ENCODE measurements at places on chromosomes 2 and 18.

GRCh38 chr2:232365621-232366321 is 12.8 kb upstream of the ALPP start:
- H3K4me3 ChIP-seq: no peak overlapping the region
- no peak overlapping the region for H3K27ac ChIP-seq
- no peaks in the 10 kb centered on the region for H3K27me3 ChIP-seq

GRCh38 chr2:204023088-204023487 is 86.5 kb downstream of the ICOS start:
- peaks cover 6% of the 10 kb centered on the region for H3K4me1 ChIP-seq
- no peak overlapping the region for H3K4me3 ChIP-seq
- H3K27me3 ChIP-seq: peaks cover 18% of the 10 kb centered on the region
- DNase-seq: no peak
- H3K27ac ChIP-seq: no peak overlapping the region

DNA sequence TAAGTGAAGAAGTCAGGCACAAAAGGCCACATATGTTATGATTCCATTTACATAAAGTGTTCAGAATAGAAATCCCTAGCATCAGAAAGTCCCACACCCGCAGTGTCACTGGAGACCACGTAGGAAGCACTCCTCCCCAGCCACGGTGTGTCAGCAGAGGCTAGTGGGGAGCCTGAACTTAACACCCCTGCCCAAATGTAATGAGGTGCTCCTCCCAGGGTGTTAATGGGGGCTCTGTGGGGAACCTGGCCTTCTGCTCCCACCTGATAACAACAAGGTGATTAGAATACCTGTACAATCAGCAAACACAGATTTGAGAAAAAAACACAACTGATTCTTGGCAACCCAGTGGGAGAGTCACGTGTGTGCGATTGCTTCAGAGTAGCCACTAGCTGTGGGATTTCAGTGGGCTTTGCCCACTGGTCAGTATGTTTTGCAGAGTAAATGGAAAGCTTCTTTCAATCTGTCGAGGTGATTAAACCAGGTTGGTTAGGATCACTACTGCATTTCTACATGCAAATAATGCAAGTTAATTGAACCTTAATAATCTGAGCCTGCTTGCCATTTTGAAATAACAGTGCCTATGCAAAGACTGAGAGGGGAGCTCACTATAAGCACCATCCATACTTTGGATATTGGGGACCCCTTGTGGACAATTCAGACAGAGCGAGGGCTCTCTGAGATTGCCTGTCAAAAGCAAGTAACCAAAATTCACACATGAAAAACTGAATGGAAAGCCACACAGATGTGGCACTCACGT is 20.6 kb upstream of the ATRAID start:
- no peak overlapping the region for H3K4me3 ChIP-seq
- H3K36me3 ChIP-seq: no peaks in the 10 kb centered on the region
- DNase-seq: peak; percentile 56

DNA sequence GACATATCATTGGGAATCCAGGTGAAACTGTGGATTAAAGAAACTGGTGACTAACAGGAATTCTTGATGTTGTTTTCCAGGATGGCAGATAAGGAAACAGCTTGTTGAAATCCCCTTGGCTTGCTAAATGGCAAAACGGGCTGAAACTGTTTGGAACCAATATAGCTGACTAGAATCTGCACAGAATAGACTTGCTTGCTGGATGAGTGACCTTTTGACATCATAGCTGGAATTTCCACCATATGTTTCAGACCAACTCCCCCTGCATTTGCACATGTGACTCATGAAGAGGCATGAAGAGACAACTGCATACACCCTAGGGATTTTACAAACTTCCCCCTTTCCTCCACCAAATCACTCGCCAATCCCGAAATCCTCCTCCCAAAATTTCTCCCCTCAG is 87.7 kb upstream of the LYPD1 start:
- H3K27me3 ChIP-seq: no peaks in the 10 kb centered on the region
- no peak overlapping the region for H3K27ac ChIP-seq
- H3K4me1 ChIP-seq: no peaks in the 10 kb centered on the region
- no peaks in the 10 kb centered on the region for H3K36me3 ChIP-seq
- DNase-seq: no peak

DNA sequence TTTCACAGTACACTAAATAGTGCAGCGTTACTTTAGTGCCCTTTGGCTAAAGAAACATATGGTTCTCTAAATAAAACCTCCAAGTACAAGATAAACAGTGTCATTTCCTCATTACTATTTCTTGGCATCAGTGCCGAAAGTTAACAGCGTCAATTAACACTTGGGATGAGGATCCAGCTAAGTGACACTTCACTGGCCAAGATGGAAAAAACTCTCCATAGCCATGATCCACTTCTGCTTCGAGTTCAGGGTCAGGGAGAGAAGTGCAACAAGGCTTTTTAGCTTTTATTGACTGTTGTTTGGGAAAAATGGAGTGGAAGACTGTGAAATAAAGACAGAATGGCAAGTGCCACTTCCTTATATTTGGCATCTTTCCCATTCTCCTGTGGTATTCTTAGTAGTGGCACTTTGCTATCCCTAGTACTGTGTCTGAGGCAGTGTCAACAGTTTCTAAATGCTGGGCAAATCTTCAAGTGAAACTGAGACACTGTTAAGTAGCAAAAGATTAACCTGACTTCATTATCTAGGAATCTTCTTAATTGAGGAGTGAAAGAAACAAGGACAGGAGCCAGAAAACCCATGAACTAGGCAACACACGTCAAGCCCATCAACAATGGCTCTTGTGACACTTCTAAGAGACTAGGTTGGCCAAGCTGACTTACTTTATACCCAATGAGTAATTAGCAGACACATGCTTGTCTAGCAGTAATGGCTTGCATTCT is 222.5 kb upstream of the SESTD1 start:
- H3K27me3 ChIP-seq: no peaks in the 10 kb centered on the region
- H3K27ac ChIP-seq: no peak overlapping the region
- DNase-seq: no peak

- peak overlapping the region; percentile 43 for H3K27ac ChIP-seq
- peaks cover 10% of the 10 kb centered on the region for H3K4me1 ChIP-seq
Observed at GRCh38 chr2:74297391-74297790, 45.8 kb downstream of the SLC4A5 start.

- no peaks in the 10 kb centered on the region for H3K36me3 ChIP-seq
- H3K27me3 ChIP-seq: no peaks in the 10 kb centered on the region
- no peak overlapping the region for H3K4me3 ChIP-seq
- DNase-seq: no peak
- H3K4me1 ChIP-seq: no peaks in the 10 kb centered on the region
Observed at GRCh38 chr18:6955304-6955703, 162.3 kb downstream of the LAMA1 start.

- peaks cover 7% of the 10 kb centered on the region for H3K36me3 ChIP-seq
- no peaks in the 10 kb centered on the region for H3K4me1 ChIP-seq
- H3K27me3 ChIP-seq: no peaks in the 10 kb centered on the region
Observed at GRCh38 chr2:189751080-189751658, 11.4 kb downstream of the OSGEPL1 start.

DNA sequence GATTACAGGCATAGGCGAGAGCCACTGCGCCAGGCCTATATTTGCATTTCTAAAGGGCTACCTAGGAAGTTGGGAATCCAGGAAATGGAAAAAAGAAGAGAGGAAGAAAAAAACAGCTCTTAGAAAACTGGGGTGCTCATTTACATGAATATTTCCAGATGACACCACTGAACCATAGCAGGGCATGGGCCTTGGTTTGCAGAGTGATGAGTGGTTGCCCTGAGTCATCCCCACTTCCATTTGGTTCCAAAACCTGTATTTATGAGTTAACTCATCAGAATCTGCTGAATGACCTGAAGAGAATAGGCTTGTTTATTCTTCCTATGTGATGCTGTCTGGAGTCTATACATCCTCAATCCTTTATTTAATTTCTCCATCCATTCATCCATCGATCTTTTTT is 36.2 kb downstream of the EHD3 start:
- no peaks in the 10 kb centered on the region for H3K27me3 ChIP-seq
- H3K27ac ChIP-seq: no peak overlapping the region
- H3K36me3 ChIP-seq: peaks cover 7% of the 10 kb centered on the region
- H3K4me3 ChIP-seq: no peak overlapping the region

GRCh38 chr2:181566334-181567032 is 90.4 kb downstream of the CERKL start:
- no peak for DNase-seq
- no peaks in the 10 kb centered on the region for H3K4me1 ChIP-seq
- H3K27ac ChIP-seq: no peak overlapping the region

- H3K4me3 ChIP-seq: no peak overlapping the region
- peaks cover 3% of the 10 kb centered on the region for H3K4me1 ChIP-seq
- no peaks in the 10 kb centered on the region for H3K27me3 ChIP-seq
Observed at GRCh38 chr2:64972426-64972825, 16.8 kb upstream of the SLC1A4 start.

GRCh38 chr2:105865222-105865913 is 120.7 kb downstream of the NCK2 start:
- H3K36me3 ChIP-seq: peaks cover 13% of the 10 kb centered on the region
- no peaks in the 10 kb centered on the region for H3K27me3 ChIP-seq
- H3K27ac ChIP-seq: peak overlapping the region; percentile 80
- peaks cover 81% of the 10 kb centered on the region for H3K4me1 ChIP-seq

DNA sequence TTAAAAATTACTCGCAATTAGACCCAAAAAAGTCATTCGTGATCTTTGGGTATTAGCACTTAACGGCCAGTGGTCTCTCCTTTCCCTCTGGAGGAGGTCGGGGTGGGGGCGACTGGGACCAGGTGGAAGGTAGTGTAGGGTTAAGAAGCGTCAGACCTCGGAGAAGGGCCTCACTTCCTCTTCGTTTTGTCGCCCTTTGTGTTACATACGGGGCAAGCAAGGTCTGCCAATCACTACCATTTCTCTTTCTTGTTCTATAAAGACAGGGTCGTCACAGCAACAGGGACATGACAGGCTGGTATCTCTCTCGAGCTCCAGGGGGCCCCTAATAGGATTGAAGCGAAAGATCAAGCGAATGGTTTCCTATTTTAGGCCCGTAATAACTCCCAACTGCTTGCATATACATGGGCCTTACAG is 136.6 kb downstream of the INSIG2 start:
- peak overlapping the region; percentile 95 for H3K27ac ChIP-seq
- H3K27me3 ChIP-seq: peaks cover 44% of the 10 kb centered on the region
- H3K4me1 ChIP-seq: peaks cover 21% of the 10 kb centered on the region
- H3K36me3 ChIP-seq: no peaks in the 10 kb centered on the region
- H3K4me3 ChIP-seq: peak overlapping the region; percentile 97
- DNase-seq: peak; percentile 61

- H3K27me3 ChIP-seq: no peaks in the 10 kb centered on the region
- H3K27ac ChIP-seq: no peak overlapping the region
- DNase-seq: no peak
- no peak overlapping the region for H3K4me3 ChIP-seq
- H3K36me3 ChIP-seq: peaks cover 49% of the 10 kb centered on the region
Observed at GRCh38 chr18:80046961-80047541, 12.8 kb downstream of the RBFA start.

- no peak for DNase-seq
- peak overlapping the region; percentile 19 for H3K27ac ChIP-seq
Observed at GRCh38 chr2:173286153-173286809, 68.4 kb upstream of the CDCA7 start.

DNA sequence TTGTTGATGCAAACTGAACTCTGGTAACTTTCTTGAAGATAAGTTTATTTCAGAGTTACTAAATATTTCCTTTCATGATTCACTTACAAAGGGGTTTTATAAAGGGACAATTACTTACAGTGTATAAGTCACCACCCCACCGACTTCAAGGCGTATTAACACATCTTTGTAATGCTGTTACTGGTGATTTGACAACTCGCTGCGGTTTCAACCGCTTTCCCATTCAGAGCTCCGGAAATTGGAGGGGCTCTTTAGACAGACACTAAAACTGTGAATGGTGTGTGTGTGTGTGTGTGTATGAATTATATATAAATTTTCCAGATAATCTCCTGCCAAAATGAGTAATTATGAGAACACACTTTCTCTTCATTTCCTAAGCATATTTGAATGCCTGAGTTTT is 4.9 kb downstream of the TM4SF20 start:
- H3K4me3 ChIP-seq: no peak overlapping the region
- peaks cover 8% of the 10 kb centered on the region for H3K27me3 ChIP-seq
- H3K4me1 ChIP-seq: no peaks in the 10 kb centered on the region
- H3K27ac ChIP-seq: no peak overlapping the region
- DNase-seq: no peak

DNA sequence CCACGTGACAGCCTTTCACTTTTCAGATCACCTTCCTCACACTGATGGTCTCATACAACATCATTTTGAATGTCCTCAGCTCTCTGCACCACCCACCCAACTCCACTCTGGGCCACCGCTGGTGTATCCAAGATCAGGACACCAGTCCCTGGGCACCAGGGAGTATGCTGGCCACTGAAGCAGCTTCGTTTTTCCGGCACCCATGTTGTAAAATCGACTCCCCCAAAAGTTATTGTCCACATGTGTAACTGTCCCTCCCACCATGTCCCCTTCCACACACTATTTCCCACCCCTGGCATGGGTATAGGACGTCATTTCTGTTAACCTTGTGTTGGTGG is 96.4 kb downstream of the TGOLN2 start:
- H3K27me3 ChIP-seq: peaks cover 22% of the 10 kb centered on the region
- no peaks in the 10 kb centered on the region for H3K4me1 ChIP-seq
- no peak for DNase-seq

- H3K4me3 ChIP-seq: no peak overlapping the region
- DNase-seq: no peak
Observed at GRCh38 chr2:160878618-160879017, 281.6 kb upstream of the TANK start.

- H3K36me3 ChIP-seq: no peaks in the 10 kb centered on the region
- no peaks in the 10 kb centered on the region for H3K4me1 ChIP-seq
- H3K4me3 ChIP-seq: no peak overlapping the region
Observed at GRCh38 chr2:5803547-5803946, 111.4 kb downstream of the SOX11 start.

DNA sequence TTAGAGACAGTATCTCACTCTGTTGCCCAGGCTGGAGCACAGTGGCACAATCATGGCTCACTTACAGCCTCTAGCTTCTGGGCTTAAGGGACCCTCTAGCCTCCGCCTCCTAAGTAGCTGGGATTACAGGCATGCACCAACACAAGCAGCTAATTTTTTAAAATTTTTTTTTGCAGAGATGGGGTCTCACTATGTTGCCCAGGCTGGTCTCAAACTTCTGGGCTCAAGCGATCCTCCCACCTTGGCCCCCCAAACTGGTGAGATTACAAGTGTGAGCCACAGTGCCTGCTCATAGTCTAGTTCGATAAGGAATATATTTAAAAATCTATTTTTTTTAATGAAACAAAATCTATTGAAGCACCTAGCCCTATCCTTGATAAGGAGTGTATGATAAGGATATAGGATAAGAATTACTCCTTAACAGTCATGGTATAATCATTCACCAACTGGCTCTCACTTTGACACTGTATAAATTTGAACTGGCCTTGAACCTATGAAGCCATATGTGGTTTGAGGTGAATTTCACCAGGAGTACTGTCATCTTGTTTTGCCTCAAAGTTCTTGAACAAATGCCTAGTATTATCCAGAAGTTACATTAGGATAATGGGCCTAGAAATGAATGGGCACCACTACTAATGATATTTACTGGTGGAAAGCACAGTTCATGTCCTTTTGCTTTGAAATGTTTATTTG is 71.1 kb downstream of the EXOC6B start:
- no peak overlapping the region for H3K4me3 ChIP-seq
- DNase-seq: no peak
- no peak overlapping the region for H3K27ac ChIP-seq
- no peaks in the 10 kb centered on the region for H3K4me1 ChIP-seq
- H3K27me3 ChIP-seq: no peaks in the 10 kb centered on the region
